ENCODE measurements at places on chromosomes 11 and 22.

- DNase-seq = peak; percentile 95
These were observed 3.7 kb upstream of the MUC5AC start for GRCh38 chr11:1153951-1154493.

DNA sequence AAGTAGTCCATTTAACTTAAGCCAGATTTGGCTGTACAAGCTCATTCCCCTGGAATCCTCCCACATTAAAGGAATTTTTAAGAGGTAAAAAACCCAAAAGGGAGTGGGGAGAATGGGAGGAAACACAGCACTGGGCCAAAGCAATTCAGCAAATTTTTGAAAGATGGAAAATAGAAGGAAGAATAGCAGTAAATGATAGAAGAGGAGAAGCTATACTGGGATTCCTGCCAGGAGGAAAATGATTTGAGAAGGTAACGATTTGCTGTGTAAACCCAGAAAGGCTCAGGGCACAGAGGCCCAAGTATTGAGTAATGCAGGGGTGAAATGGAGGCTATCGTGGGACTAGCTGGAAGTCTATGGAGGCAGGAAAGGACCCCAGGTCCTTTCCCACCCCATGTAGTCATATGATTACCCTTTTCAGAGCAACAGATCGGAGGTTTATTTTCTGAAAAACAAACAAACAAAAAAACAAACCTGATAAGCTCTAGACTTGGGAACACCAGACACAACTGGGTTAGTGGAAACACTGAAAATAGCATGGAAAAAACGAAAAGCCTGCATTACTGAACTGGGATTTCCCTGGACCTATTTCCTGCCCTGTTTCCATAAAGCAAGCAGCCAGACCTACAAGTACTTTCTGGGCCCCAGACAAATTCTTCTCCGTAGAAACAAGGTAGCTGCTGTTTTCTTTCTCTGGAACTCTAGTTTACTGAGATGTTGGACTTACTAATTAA is 140.0 kb downstream of the SWAP70 start:
- DNase-seq = no peak

GRCh38 chr11:82959987-82960778 is 58.6 kb downstream of the DDIAS start:
- no peak for DNase-seq

DNA sequence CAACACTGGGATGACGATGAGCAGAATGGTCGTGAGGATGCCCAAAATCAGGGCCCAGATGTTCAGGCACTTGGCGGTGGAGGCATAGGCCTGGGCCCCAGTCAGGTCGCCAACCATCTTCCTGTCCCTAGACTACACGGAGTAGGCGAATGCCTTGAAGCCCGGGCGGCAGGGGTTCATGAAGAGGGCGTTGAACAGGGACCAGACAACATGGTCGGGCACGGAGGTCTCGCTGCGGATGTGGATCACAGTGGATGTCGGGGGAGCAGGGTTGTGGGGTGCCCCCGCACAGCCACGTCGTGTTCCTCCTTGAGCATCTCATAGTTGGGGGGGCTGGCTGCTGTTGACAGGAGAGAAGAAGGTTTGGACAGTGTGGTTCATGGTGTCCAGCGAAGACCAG is 9.5 kb downstream of the MYEOV start:
- DNase-seq = no peak

- no peak for DNase-seq
These were observed 45.6 kb downstream of the IGLL5 start for GRCh38 chr22:22933100-22933806.

- DNase-seq = no peak
These were observed 59.5 kb upstream of the WNT11 start for GRCh38 chr11:76265771-76266241.

DNA sequence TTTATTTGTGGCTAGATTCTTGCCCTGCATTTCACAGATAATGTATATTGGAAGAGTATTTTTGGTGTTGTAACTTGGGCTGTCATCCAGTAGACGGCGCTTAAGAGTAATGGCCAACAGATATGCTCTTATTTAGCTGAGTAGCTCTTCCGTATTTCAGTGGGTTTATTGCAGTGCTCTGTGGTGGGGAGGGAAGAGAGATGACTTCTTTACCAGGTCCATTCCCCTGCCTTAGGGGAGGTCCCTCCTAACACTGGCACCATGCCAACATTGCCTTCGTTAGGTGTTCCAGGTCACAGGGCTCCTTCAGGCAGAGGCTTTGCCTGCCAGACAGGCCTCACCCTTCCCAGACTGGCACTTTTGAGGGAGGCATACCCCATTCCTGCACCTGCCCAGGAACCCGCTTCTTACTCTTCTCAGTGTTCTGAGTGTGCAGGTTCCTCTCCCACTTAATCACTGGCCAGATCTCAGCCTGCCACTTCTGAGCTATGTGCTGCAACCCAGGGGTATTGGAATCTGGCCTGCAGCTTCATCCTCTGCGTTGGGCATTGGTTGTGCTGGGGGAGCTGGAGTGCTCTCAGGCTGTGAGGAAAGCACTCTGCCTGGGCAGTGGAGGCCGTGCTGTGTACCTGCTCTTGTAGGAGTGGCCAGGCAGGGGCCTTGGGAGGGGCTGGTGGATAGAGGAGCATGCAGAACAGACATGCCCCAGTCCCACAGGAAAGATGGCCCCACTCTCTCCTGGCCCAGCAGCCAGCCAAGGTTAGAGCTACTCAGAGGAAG is 29.4 kb upstream of the SLN start:
- DNase-seq = no peak

GRCh38 chr11:416757-417621 is 2.2 kb upstream of the SIGIRR start:
- DNase-seq = no peak

- DNase-seq = no peak
These were observed 65.4 kb upstream of the ARHGAP32 start for GRCh38 chr11:129257512-129257911.

GRCh38 chr11:129592191-129592590 is 216.5 kb downstream of the BARX2 start:
- DNase-seq = no peak

DNA sequence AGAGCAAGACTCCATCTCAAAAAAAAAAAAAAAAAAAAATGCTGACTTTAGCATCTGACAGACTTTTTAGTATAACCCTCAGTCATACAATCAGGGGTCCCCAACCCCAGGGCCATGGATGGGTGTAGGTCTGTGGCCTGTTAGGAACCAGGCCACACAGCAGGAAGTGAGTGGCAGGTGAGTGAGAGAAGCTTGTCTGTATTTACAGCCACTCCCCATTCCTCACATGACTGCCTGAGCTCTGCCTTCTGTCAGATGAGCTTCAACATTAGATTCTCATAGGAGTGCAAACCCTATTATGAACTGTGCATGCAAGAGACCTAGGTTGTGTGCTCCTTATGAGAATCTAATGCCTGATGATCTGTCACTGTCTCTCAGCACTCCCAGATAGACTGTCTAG is 3.3 kb downstream of the FAM227A start:
- no peak for DNase-seq

All from stromal cell of bone marrow (primary cell).